D721Med (cell line): ENCODE measurements at places on chromosomes 5 and 9.

DNA sequence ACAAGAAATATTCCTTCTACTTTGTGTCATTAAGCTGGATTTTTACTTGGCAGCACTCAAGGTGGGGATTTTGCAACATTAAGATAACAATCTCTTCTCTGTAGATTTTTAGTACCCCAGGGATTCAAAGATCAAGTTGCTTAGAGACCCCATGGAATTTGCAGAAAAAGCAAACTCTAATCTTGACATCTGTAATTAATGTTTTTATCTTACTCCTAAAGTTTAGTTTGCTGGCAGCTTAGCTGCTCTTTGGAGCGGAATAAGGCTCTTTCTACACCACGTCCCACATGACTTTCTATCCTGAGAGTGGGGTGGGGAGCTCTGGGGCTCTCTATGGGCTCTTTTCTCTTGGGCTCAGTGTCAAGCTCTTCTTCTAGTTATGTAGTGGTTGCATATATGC is 21.7 kb upstream of the SPDL1 start:
- no peak for DNase-seq

- DNase-seq, result no peak
Measured at GRCh38 chr5:14343376-14343775, 200.2 kb downstream of the TRIO start.

- DNase-seq, result no peak
Measured at GRCh38 chr9:19378164-19378563, 1.9 kb downstream of the RPS6 start.

- no peak for DNase-seq
Measured at GRCh38 chr5:95870105-95870672, 47.7 kb upstream of the GLRX start.

DNA sequence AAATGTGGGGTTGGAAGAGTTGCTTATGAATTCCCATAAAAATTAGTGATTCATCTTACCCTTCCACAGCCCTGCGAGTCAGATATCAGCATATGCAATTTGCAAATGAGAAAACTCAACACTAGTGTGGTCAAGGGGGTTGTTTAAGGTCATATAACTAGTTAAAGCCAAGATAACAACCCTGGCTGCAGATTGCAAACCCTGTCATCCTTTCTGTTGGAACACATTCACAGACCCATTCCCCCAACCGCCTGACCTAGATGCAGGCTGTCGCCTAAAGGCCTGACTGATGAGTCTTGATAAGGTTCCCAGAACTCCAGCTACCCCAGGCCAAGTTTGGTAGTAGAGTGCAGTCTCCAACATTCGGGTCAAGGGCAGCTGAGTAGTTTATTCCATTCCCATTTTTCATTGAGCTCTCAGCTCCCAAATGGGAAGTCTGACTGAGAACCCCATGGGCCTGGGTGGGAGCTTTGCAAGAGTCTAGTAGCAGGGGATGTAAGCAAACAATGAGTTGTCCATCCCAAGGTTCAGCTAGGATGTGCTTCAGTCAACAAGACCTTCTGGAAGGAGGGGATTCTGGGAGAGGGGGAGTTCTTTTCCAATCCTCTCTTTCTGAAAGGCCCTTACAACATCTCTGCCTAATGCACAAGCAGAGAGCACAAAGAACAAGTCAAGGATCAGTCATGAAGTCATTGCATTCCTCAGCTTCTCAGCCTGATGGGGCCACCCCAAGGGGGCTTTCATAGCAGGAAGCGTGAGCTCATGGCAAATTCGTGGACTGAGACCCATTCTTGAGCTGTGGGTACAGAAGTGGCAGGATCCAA is 40.3 kb downstream of the ADAM19 start:
- no peak for DNase-seq

- no peak for DNase-seq
Measured at GRCh38 chr5:94240596-94240992, 377.8 kb downstream of the KIAA0825 start.

GRCh38 chr5:98933445-98934072 is 4.8 kb upstream of the CHD1 start:
- DNase-seq, result no peak

GRCh38 chr5:100311806-100312205 is 223.4 kb upstream of the FAM174A start:
- DNase-seq, result no peak

- DNase-seq, result no peak
Measured at GRCh38 chr9:28832168-28832770, 1259.0 kb upstream of the C9orf72 start.

GRCh38 chr5:143729334-143729946 is 82.5 kb upstream of the HMHB1 start:
- DNase-seq, result no peak

- no peak for DNase-seq
Measured at GRCh38 chr5:143435210-143435657, 31.7 kb upstream of the NR3C1 start.

GRCh38 chr9:106421772-106422171 is 441.2 kb upstream of the ZNF462 start:
- no peak for DNase-seq

GRCh38 chr9:130320723-130321481 is 55.3 kb downstream of the HMCN2 start:
- DNase-seq, result no peak

- DNase-seq, result no peak
Measured at GRCh38 chr5:176995122-176995490, 11.5 kb downstream of the UIMC1 start.

DNA sequence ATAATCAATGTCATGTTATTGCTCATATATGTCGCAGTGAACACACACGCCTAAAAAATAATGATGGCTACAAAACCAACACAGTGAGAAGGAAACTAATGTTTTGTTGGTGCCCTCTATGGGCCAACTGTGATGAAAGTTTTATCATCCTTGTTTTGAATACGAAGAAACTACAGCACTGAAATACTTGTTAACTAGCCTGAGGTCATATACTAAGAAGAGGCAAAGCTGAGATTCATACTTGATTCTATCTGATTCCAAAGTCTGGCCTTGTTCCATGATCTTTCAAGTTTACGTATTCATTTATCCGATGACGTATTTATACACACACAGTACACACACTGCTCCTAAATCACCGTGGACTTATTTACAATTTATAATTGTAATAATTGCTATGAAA is 16.1 kb upstream of the DRD1 start:
- no peak for DNase-seq

GRCh38 chr9:132006677-132007370 is 72.8 kb downstream of the MED27 start:
- DNase-seq, result no peak

DNA sequence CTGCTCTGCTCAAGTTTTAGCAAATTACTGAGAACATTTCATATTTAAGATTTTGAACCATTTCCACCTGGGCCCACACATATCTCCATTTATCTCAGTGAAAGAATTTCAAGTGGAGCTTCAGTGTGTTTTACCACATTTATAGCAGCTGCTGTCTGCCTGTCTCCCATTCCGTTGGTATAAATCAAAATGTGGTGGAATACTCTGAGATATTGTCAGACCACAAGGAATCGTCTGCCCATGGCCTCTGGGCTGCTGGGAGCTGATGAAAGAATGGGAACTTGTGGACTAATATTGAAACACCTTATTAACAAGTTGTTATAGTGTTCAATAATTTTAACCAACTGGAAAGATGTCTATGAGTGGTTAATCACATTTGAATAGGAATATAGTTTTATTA is 33.3 kb downstream of the MAST4 start:
- DNase-seq, result no peak

DNA sequence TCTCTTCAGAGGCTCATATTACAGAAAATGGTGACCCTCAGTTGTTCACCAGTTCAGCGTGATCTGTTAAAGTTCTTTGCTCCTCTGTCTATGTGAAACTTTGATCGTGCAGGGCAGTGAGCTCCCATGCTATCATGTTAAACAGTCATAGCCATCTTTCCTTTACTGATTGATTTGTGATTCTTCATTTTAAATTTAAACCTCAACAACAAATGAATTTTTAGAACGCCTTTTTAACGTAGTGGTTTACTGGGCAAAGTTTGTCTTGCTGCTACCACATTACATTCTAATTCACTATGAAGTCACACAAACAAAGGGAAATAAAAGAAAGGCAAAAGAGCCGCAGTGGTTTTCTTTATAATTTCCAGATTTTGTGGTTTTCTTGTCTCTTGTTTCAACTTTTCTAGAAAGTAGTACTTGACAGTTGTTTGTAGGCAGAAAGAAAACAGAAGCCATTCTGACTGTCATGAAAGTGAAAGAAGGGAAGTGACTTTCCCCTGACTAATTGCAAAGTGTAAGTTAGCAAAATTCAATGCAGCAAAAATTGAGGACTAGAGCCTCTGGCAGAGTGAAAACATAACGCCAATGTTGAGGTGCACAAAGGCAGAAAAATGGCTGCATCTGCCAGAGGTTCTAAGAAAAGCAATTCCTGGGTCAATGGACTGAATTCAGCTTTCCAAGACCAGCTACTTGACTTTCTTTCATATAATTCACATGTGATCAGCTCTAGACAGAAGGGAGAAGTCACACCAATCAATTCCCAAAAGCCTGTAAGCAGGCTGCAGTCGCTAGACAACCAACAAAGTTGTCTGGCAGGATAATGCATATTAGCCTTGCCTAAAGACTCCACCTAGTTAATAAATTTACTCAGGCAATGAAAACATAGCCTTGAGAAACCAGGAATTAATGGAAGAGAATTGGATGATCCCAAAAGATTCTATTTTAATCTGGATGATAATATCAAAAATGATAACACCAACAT is 7.1 kb upstream of the IFNA6 start:
- DNase-seq, result no peak

GRCh38 chr9:93807166-93808074 is 147.7 kb downstream of the BARX1 start:
- no peak for DNase-seq

DNA sequence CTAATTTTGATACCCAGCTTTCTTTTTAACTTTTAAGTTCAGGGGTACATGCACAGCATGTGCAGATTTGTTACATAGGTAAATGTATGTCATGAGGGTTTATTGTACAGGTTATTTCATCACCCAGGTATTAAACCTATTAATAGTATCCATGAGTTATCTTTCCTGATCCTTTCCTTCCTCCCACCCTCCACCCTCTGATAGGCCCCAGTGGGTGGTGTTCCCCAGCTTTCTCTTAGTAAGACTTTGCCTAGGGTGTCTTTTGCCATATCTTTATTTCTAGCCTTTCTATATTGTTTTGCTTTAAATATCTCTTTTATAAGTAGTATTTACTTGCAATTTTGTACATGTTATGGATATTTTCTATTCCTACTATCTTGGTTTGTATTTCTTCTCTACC is 243.7 kb downstream of the SGCD start:
- DNase-seq, result no peak

DNA sequence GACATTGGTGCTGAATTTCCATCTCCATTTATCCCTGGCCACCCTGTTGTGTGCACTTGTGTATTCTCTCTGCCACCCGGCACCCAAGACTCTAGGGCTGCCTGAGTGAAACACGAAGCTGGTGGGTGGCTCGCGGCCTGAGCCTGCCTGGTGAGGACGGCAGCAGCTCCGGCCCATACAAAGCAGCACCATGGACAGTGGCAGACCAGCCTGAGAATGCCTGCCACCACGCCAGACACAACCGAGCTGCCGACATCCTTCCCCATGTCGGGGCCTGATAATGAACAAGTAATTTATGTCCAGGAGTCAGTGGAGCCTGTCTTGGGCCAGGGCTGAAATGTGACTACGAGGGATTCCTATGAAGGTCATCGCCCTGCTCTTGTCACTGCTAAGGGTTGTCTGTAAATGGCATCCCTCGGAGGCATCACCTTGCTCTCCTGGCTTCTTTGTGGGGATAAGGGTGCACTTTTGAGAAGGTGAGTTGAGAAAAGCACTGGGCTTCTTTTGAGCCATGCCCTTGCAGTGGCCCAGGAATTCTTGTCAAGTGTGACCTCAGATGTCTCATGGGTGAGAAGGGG is 175.7 kb downstream of the MELK start:
- DNase-seq, result no peak

- DNase-seq, result no peak
Measured at GRCh38 chr5:133859073-133859472, 109.4 kb downstream of the C5orf15 start.

DNA sequence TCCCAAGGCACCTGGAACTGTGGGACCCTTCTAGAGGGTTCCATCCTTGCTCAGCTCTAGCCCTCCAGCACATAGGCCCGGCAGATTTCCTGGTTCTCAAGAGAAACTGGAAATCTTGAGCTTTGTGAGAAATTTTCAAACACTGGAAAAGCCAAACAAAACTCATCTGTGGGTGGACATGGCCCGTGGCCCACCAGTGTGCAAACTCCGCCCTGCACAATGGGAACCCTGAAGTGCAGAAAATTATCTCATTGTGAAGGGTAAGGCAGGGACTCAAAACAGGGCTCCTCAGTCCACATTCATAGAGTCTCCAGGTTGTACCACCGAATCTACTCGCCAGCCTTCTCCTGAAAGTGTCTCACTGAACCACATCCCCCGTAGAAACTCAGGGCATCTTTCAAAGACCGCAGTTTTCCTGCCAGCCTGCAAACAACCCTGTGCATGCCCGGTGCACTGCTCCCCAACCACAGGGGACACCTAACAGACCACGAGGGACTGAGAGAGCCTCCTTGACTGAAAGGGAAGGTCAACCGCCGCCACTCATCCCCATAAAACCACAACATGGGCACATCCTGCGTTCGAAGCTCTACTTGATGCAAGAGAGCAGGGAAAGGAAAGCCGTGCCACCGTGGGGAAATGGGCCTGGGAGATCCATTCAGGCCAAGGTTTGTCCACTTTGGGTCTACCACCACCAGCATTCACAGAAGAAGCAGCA is 18.1 kb downstream of the ADAMTS2 start:
- no peak for DNase-seq

GRCh38 chr5:55484531-55484930 is 50.2 kb downstream of the PLPP1 start:
- no peak for DNase-seq

DNA sequence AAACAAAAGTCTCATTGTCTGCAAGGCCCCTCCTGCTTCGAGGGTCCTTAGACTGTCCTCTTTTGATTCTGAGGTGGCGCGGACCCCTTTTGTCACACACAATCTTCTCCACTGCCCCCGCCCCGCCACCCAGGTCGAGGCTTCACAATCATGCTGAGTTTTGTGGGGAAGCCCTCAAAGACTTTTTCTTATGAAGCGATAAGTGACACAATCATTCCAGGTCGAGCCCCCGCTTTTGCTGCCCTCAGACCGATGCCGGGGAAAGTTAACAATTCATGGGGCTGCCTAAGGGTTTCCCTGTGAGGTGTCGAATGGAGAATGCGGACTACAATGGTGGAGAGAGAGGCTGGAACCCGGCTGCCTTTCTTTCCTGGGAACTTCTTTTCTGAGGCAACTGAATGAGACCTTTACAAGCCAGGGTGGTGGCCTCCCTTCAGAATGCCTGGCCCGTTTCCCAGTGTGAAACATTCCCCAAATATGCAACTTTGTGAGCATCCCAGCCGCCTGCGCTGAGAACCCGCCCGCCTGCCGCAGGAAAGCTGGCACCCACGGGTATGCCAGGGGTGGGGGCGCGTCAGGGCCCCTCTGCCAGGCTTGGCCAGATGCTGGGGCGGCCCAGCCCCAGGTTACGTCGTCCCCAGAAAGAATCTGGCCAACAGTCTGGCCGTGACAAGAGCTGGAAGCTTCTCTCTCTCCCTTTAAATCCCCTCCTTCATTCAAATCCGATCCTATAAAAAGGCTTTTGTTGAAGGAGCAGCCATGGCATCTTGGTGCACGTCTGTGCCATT is 71.9 kb downstream of the MAP1B start:
- no peak for DNase-seq

GRCh38 chr5:173291722-173292658 is 36.2 kb downstream of the STC2 start:
- DNase-seq, result no peak

- no peak for DNase-seq
Measured at GRCh38 chr9:133368249-133368881, 7.5 kb downstream of the SURF4 start.
